M059J (cell line): ENCODE measurements at places on chromosomes 4 and X.

DNA sequence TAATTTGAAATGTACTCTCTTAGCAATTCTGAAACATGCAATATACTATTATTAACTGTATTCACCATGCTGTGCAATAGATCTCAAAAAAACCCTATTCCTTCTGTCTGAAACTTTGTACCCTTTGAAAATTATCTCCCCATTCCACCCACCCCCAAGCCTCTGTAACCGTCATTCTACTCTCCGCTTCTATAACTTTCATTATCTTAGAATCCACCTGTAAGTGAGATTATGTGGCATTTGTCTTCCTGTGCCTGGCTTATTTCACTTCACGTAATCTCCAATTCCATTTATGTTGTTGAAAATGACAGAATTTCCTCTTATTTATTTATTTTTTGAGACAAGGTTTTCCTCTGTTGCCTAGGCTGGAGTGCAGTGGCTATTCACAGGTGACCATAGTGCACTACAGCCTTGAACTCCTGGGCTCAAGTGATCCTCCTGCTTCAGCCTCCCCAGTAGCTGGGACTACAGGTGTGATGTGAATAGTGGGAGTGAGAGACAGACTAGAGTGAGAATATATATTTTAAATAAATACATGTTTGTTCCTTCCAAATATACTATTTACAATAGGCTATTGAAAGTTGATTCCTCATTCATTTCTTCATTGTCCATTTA lies 30.5 kb downstream of the VSIG4 start:
- no peak for DNase-seq

- no peak for DNase-seq
Measured at GRCh38 chr4:139973616-139974015, 180.4 kb downstream of the MAML3 start.

DNA sequence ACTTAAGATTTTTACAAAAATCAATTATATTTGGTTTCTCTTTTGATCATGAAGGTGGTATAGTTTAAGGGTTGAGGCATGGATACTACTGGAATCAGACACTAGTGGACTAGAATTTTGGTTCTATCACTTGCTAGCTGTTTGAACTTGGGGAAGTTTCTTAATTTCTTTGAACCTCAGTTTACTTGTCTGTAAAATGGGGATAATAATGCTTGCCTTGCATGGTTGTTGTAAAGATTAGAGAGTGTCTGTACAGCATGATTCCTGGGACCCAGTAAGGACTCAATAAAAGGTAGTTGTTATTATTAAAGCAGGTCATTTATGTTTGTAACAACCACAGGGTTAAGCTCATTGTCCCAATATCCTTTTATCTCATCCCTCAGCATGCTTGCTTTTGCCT lies 36.0 kb downstream of the TMEM164 start:
- DNase-seq: no peak

- no peak for DNase-seq
Measured at GRCh38 chr4:18698119-18698883, 676.7 kb upstream of the LCORL start.

GRCh38 chr4:141840299-141840986 lies 204.1 kb downstream of the IL15 start:
- DNase-seq: no peak

DNA sequence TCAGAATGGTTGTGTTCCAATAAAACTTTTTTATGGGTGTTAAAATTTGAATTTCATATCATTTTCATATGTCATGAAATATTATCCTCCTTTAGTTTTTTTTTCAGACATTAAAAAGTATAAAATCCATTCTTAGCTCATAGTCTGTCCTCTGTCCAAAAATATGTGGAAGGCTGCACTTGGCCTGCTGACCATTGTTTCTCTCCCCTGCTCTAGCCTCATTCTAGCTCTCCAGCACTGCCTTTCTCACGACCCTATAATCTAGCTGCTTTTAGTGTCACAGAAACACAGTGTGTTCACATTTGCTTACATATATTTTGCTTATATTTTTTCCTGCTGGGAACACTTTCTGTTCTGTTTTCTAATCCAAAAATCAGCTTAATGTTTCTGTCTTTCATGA lies 165.0 kb upstream of the ANK2 start:
- no peak for DNase-seq

- DNase-seq: no peak
Measured at GRCh38 chr4:56463711-56464110, 3.7 kb upstream of the SRP72 start.

DNA sequence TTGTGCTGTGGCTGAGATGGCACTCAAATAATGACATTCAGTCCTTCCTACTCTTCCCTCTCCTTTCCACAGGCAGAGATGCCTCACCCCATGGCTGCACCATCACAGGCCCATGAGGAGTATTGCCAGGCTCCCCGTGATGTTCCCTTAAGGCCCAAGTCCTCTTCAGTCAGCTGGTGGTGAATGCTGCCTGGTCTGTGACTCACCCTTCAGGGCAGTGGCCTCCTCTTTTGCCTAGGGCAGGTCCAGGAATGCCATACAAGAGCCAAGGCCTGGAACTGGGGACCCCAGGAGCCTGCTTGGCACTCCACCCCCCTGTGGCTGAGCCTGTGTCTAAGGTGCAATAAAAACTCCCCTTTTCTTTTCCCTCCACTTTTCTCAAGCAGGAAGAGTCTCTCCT lies 144.2 kb upstream of the GEMIN8 start:
- DNase-seq: no peak
